Suppressor macrophage (primary cell): ENCODE measurements at places on chromosomes 16 and 17.

- peak; percentile 97 for DNase-seq
These were observed at the start of gene MRM1 for GRCh38 chr17:36601303-36602029. Gene MRM1, plus strand, starts transcription at chr17:36601583. Its CDS starts 228 bp downstream, at chr17:36601811.

- DNase-seq, result no peak
These were observed 405.6 kb downstream of the PMP22 start for GRCh38 chr17:14859542-14859941.

DNA sequence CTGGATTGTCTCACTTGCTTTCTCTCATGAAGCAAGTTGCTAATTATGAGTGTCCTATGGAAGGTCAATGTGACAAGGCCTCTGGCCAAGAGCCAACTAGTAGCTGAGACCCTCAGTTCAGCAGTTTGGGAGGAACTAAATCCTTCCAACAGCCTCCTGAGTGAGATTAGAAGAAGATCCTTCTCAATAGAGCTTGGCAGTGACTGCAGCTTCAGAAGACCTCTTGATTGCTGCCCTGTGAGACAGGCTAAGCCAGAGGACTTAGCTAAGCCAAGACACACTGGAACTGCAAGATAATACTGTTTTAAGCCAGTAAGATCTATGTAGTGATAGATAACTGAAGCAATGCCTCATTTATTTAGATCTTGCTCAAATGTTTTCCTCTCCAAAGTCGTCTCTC, 34.3 kb downstream of the PCTP start:
- DNase-seq, result no peak

GRCh38 chr16:74736531-74737157, 36.0 kb upstream of the MLKL start:
- peak; percentile 71 for DNase-seq

GRCh38 chr17:63960430-63960829, 12.3 kb downstream of the SCN4A start:
- DNase-seq, result no peak

- DNase-seq, result no peak
These were observed 44.7 kb downstream of the RPH3AL start for GRCh38 chr17:307741-308507.

GRCh38 chr17:75447951-75448856, 8.2 kb upstream of the TMEM94 start:
- DNase-seq, result no peak

GRCh38 chr17:40600486-40601046, 35.3 kb upstream of the CCR7 start:
- DNase-seq, result no peak

DNA sequence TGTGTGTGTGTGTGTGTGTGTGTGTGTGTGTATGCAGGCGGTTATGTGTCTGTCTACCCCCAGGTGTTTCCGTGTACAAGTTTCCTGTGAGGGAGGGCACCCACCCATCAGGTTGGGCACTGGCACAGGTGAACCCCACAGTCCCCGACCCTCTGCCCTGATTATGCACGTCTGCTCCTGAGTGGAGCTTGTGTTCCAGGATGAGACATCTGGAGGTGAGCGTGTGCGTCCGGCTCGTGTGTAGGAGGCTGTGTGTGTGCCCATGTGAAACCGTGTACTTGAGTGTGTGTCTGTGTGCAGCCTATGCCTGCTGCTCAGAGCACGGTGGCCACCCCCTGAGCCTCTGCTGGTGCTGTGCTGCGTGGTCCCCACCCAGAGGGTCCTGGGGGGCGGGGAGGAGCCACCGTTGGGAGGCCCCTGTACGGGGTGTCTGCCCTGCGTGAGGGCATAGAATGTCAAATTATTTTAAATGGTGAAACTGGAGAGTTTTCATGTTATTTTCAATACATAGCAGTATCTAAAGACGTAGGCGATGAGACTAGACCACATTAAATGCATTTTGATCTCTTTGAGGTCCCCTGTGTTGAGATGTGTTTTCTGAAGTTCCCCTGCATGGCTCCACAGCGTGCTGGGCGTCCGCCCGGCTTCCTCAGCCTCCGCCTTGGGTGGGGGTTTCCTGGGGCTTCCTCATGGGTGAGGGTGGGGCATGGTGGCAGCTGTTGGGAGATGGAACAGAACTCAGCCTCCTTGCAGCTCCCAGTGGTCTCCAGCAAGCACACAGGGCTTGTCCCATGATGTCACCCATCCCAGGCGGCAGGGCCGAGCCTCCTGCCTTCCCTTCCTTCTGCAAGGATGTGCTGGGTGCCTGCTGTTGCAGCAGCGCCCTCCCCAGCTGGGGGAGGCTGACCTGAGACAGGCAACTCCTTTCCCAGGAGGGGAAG, 43.4 kb downstream of the KCNJ12 start:
- no peak for DNase-seq

GRCh38 chr17:52143542-52143941, 15.0 kb downstream of the CA10 start:
- no peak for DNase-seq

GRCh38 chr17:8362651-8363332, 13.7 kb downstream of the KRABD2 start:
- DNase-seq, result no peak

- peak; percentile 55 for DNase-seq
These were observed 23.2 kb downstream of the SLC7A6OS start for GRCh38 chr16:68287276-68288251.

DNA sequence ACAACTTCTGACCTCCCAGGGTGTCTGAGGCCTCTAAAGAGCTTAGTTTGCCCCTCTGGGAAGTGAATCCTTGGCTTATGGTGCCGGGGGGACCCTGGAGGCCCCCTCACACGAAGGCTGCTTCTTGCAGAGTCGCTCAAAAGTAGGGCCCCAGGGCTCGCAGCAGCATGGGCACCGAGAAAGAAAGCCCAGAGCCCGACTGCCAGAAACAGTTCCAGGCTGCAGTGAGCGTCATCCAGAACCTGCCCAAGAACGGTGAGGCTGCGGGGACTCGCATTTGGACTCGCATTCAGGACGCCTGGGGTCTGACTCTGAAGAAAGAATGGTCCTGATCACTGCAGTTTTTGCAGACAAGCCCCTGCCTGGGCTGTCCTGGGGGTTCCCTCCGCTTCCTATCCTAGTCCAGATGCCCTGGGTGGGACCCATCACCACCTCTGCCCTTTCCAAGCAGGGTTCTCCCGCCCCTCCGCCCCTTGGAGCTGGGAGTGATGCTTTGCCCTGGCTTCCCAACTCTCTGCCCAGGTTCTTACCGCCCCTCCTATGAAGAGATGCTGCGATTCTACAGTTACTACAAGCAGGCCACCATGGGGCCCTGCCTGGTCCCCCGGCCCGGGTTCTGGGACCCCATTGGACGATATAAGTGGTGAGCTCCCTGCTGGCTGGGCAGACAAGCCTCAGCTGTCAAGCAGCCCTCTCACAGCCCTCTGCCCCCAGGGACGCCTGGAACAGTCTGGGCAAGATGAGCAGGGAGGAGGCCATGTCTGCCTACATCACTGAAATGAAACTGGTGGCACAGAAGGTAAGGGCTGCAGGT, 698 bp downstream of the ACBD4 start:
- no peak for DNase-seq

DNA sequence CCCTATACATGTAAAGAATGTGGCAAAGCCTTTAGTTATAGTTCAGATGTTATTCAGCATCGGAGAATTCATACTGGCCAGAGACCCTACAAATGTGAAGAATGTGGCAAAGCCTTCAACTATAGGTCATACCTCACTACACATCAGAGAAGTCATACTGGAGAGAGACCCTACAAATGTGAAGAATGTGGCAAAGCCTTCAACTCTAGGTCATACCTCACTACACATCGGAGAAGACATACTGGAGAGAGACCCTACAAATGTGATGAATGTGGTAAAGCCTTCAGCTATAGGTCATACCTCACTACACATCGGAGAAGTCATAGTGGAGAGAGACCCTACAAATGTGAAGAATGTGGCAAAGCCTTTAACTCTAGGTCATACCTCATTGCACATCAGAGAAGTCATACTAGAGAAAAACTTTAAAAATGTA, 42.5 kb downstream of the ZNF267 start:
- DNase-seq, result no peak

DNA sequence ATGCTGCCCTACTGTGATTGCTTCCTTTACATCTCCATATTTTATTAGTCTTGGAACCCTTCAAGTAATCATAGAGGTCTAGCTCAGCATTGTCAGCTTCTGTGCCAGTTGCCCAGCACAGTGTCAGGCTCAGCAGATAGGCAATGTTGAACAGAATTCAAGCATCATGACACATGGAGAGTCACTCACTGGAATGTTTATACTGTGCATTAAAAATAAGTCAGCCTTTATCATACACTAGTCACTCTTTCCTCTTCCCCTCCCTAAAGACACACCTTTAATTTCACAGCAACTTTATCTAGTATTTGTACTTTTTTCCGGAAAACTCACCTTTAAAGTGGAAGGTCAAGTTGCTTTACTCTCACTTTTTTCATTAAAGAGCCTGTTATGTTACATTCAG, 253.8 kb upstream of the CDH11 start:
- no peak for DNase-seq
